Subcutaneous preadipocyte (primary cell): ENCODE measurements at places on chromosomes 1 and 21. TPM values are rescaled to one million over a fixed set of nuclear protein-coding genes. Genes with fewer than 3 reads are reported as not detected.

Gene HSPA6
- total RNA-seq, result under 0.01 and 0.20 TPM in 2 replicates

Gene RNU1-4
- under 0.01 TPM in 2 replicates for total RNA-seq

Gene THEM5
- total RNA-seq, result not detected in 2 replicates

Gene ARHGAP30
- total RNA-seq, result not detected in 2 replicates

Gene PDC
- total RNA-seq, result 0.20 TPM in 1 of 2 replicates, not detected in the other
